ENCODE measurements at places on chromosomes 6 and 20. TPM values are rescaled to one million over a fixed set of nuclear protein-coding genes. Genes with fewer than 3 reads are reported as not detected.

The NR2E1 gene
- total RNA-seq = not detected

GRCh38 chr6:73903155-73903554, 207.2 kb downstream of the CD109 start:
- no peak for DNase-seq

GRCh38 chr6:131946404-131946991, 4.7 kb downstream of the CCN2 start:
- no peak for DNase-seq

DNA sequence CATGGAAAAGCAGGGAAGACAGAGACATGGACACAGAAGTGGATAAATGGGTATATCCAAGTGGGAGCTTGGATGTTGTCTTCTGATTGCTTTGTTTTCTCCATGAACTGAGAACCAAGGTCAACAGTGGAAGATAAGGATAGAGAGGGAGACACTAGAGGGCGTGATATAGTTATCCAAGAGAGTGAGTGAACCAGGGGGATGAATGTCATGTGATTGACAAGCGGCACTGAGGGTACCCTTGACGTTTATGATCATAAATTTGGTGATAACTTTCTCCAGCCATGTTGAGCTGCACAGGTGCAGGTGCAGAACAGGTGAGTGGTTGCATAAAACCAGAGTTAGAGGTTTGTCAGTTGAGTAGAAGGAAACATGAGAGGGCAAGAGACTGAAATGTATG, 20.7 kb downstream of the EBF4 start:
- no peak for DNase-seq

GRCh38 chr20:61724376-61724775, 341.3 kb downstream of the TAF4 start:
- no peak for DNase-seq

GRCh38 chr20:51022227-51022802, 592 bp downstream of the KCNG1 start:
- no peak for DNase-seq

DNA sequence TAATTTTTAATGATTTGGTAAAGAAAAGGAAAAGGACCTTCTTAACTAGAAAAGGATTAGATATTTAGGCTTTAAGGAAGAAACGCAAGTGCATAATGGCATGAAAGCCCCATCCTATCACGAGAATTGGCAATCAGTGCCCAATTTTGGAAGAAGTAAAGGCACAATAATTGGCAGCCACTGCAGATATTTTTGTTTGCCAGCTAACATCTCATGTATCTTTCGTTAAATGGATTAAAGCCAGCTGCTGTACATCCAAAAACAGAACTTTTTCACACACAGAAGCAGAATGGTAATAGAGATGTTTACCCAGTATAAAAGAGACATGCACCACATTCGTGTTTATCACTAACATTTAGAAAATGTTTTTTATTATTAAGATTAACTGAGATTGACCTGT, 180.3 kb downstream of the C6orf118 start:
- DNase-seq = no peak

- peak; percentile 25 for DNase-seq
Measured at GRCh38 chr6:17705428-17705777, 1.3 kb downstream of the NUP153 start.

DNA sequence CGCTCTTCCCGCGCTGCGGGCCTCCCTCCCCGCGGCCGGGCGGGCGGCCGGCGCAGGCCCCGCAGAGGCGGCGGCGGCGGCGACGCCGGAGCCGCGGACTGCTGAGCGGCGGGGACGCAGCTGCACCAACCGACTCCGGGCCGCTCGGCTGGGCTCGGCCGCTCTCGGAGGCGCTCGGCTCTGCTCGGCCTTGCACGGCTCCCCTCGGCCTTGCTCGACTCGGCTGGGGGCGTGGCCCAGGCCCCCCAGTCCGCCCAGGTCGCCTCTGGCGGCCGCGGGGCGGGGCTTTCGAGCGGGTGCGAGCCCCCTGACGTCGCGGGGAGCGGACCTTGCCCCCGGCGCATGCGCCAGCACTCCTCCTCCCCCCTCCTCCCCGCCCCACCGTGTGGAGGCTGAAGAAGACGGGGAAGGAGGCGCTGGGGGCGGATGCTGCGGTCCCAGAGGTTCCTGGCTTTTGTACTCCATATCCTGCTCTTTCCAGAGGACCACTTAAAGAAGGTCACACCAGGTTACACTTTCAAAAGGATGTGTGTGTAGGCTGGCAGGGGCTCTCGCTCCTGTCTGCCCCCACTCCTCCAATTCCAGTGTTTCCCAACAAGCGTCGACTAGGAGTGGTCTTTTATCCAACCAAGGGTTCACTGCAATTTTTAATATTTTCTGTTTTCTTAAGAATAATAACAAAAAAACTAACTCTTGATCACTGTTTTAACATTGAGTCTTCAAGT, at the start of gene ZHX3:
TSS of gene ZHX3 (minus strand) at position 186 of the 725 bp plus-strand sequence. CDS start 112,815 bp downstream, outside the sequence.
- peak; percentile 98 for DNase-seq
